ENCODE measurements at places on chromosomes 7 and 10.

- DNase-seq, result no peak
Observed at GRCh38 chr7:48009257-48009656, 19.6 kb downstream of the SUN3 start.

- peak; percentile 51 for DNase-seq
Observed at GRCh38 chr7:1693991-1694524, 24.0 kb downstream of the ELFN1 start.

DNA sequence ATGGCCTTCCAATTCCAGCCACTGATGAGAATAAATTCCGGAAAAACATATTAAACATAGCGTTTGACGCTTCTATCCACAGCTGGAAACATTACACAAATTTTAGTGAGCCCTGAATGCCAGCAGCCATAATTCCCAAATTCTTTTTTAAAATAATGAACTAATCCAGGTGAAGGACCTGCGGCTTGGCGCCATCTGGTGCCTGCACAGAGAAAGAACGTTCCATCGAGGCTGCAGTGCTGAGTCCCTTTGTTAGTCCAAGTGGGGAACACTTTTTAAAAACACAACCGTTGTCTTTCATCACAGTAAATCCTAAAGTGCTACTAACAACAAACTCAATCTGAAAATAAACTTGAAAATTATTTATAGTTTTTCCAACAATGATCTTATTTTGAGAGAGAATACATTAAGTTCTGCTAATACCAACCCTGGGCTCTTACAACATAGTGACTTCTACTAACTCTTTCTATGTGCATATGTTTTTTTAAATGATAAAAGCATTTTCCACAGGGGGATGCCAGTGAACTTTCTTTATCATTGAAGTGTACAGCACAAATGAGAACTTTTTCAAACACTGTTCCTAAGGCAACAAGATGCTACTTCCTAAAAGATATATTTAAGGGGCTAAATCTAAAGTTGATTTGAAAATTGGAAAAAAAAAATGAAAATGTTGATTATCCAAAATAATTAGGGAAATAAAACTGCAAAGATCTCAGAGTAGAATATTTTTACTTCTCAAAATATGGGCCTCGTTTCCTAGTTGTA, 166.9 kb upstream of the RNF32 start:
- DNase-seq, result no peak

GRCh38 chr10:5897504-5897903, 7.5 kb downstream of the FBH1 start:
- DNase-seq, result no peak

GRCh38 chr10:18290651-18291313, 150.6 kb downstream of the CACNB2 start:
- peak; percentile 62 for DNase-seq

- DNase-seq, result no peak
Observed at GRCh38 chr7:106053109-106053508, 59.0 kb downstream of the SYPL1 start.

GRCh38 chr7:48398191-48398590, 226.9 kb downstream of the ABCA13 start:
- no peak for DNase-seq
